Activated naive CD4-positive, alpha-beta T cell treated with anti-CD3 and anti-CD28 coated beads for 36 hours (primary cell): ENCODE measurements at places on chromosomes 12 and 14. TPM values are rescaled to one million over a fixed set of nuclear protein-coding genes. Genes with fewer than 3 reads are reported as not detected.

DNA sequence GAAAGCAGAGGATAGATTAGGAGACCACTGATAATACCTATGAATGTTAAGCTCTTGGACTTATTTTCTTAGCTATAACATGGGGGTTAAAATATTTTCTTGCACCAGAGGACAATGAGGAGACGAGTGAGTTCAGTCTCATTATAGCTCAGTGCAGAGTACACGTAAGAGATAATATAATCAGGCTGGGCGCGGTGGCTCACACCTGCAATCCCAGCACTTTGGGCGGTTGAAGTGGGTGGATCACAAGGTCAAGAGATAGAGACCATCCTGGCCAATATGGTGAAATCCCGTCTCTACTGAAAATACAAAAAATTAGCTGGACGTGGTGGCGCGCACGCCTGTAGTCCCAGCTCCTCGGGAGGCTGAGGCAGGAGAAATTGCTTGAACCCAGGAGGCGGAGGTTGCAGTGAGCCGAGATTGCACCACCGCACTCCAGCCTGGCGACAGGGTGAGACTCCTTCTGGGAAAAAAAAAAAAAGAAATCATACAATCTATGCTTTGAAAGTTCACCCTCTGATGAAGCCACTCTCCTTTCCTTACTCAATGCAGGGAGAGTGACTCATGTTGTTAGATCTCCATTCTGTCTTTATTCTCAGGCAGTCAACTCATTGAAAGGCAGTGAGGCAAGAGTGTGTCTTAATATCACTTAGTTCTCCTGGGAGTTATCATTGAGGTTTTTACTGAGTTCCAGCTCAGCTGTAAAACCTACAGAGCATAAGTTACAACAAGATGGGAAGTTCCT is 134.2 kb downstream of the SYNE2 start:
- H3K4me1 ChIP-seq, result no peaks in the 10 kb centered on the region
- peaks cover 4% of the 10 kb centered on the region for H3K36me3 ChIP-seq
- H3K27me3 ChIP-seq, result no peaks in the 10 kb centered on the region
- H3K4me3 ChIP-seq, result no peak overlapping the region
- no peak for DNase-seq
- no peak overlapping the region for H3K27ac ChIP-seq

- no peaks in the 10 kb centered on the region for H3K27me3 ChIP-seq
- H3K4me1 ChIP-seq, result peaks cover 85% of the 10 kb centered on the region
- H3K27ac ChIP-seq, result peak overlapping the region; percentile 84
- H3K36me3 ChIP-seq, result no peaks in the 10 kb centered on the region
Measured at GRCh38 chr12:6430124-6430989, 14.4 kb upstream of the CD27 start.

DNA sequence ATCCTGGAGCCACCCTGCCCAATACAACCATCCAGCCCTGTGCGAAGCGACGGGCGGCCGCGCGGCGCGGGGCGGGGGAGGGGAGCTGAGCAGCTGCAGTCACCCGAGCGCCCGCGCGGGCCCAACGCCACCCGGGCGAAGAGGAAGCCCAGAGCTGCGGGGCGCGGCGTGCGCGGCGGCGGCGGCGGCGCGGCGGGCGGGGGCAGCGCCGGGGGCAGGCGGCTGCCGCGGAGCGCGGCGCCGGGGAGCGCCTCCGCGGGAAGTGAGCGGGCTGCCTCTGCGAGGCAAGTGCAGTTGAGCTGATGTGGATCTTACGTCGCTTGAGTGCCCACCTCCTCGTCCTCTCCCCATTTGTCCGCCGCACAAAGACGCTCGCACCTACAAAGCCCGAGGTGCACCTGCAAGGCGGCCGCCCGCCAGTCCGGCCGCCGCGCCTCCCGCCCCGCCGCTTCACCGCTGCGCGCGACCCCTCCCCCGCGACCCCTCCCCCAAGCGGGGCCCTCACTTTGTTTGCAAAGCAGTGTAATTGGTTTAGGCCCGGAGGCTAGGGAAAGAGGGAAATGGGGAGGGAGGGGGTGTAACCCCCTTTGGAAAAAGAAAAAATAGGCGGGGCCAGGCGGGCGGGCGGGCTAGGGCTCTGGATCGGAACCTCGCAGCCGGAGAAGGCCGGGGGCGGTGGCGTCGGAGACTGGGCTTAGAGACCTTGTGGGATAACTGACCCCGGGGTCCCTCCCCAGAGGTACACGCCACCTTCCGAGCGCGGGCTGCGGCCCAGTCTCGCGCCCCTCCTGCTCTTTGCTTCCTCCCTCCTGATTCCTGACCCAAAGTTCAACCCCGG is at the start of the genes FOXA1 and TTC6:
TSS of gene FOXA1 (minus strand) at position 279 of the 838 bp plus-strand sequence. CDS start at position 2, 277 bp downstream.
TSS of gene TTC6 (plus strand) at position 659 of the 838 bp plus-strand sequence. CDS start 26,436 bp downstream, outside the sequence.
- H3K27ac ChIP-seq, result peak within 1 kb of the TSS; percentile 47
- H3K4me3 ChIP-seq, result peak within 1 kb of the TSS; percentile 56
- H3K27me3 ChIP-seq, result peaks cover 75% of the 10 kb centered on the region
- peaks cover 39% of the 10 kb centered on the region for H3K4me1 ChIP-seq
- peaks cover 18% of the 10 kb centered on the region for H3K36me3 ChIP-seq

GRCh38 chr12:26046906-26047305 is 77.9 kb downstream of the BHLHE41 start:
- H3K27me3 ChIP-seq, result no peaks in the 10 kb centered on the region
- no peak overlapping the region for H3K27ac ChIP-seq
- H3K4me3 ChIP-seq, result no peak overlapping the region
- no peak for DNase-seq
- H3K4me1 ChIP-seq, result no peaks in the 10 kb centered on the region
- H3K36me3 ChIP-seq, result no peaks in the 10 kb centered on the region

GRCh38 chr12:18703911-18704310 is 33.9 kb downstream of the PLCZ1 start:
- no peaks in the 10 kb centered on the region for H3K27me3 ChIP-seq
- DNase-seq, result no peak

DNA sequence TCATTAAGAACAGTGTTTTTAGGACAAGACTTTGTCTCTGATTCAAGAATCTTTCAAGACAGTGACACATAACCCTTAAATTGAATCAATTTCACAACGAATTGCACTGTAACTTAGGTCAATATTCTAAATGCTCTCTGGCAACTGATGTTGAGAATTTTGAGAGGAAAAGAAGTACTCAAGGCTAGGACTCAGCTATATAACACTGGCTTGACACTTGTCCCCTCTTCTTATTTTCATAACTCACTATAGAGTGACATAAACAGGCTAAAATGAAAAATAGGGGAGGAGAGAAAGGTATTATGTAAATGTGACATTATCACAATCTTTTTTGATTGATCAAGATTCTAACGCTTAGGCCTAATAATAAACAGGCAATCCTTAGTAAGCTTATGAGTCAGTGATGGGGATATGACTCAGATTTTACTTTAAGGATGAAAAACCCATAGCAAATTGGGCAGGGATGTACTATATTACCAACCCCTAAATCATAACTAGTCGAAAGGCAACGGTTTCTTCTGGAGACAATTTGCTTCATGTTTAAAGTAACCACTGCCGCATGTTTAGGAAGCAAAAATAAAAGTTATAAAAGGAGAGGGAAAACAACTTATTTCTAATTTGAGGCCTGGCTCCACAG is 10.9 kb downstream of the BTG1 start:
- H3K4me3 ChIP-seq, result peak overlapping the region; percentile 64
- H3K27me3 ChIP-seq, result no peaks in the 10 kb centered on the region

GRCh38 chr12:25970082-25970481 is 11.6 kb downstream of the RASSF8 start:
- H3K27ac ChIP-seq, result no peak overlapping the region
- H3K4me3 ChIP-seq, result no peak overlapping the region
- no peaks in the 10 kb centered on the region for H3K4me1 ChIP-seq
- no peak for DNase-seq

DNA sequence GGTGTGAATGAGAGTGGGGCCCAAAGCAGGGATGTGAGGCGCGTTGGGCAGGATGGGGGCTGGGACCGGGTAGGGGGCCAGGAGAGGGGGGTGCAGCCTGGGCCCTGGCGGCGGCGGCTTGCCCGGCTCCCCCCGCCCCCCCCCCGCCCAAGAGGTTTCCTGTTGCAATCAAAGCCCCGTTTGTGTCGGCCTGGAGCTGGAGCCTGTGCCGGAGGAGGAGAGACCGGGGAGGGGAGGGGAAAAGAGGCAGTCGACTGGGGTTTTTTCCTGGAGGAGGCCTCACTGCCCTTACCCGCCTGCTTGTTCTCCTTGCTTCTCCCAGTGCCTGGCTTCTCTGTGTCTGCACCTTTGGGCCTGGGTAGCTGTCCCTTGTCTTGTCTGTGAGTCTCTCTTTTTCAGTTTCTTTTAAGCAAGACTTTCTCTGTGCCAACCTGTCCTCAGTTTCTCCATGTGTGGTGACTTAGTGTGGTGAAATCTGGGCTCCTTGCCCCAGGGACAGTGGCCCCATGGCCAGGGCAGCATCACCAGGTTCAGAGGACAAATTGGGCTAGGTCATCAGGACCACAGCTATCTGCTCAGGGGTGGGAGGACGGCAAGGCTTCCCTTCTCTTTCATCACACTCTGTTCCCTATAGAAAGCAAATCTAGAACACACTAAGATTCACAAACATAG is 8.5 kb downstream of the RARG start:
- no peaks in the 10 kb centered on the region for H3K27me3 ChIP-seq
- H3K4me3 ChIP-seq, result peak overlapping the region; percentile 14
- DNase-seq, result peak; percentile 64
- no peaks in the 10 kb centered on the region for H3K36me3 ChIP-seq
- H3K4me1 ChIP-seq, result peaks cover 59% of the 10 kb centered on the region

- H3K27me3 ChIP-seq, result no peaks in the 10 kb centered on the region
- H3K4me3 ChIP-seq, result no peak overlapping the region
- no peak overlapping the region for H3K27ac ChIP-seq
- no peak for DNase-seq
- H3K36me3 ChIP-seq, result no peaks in the 10 kb centered on the region
Measured at GRCh38 chr12:78470354-78471195, 394.0 kb upstream of the SYT1 start.

DNA sequence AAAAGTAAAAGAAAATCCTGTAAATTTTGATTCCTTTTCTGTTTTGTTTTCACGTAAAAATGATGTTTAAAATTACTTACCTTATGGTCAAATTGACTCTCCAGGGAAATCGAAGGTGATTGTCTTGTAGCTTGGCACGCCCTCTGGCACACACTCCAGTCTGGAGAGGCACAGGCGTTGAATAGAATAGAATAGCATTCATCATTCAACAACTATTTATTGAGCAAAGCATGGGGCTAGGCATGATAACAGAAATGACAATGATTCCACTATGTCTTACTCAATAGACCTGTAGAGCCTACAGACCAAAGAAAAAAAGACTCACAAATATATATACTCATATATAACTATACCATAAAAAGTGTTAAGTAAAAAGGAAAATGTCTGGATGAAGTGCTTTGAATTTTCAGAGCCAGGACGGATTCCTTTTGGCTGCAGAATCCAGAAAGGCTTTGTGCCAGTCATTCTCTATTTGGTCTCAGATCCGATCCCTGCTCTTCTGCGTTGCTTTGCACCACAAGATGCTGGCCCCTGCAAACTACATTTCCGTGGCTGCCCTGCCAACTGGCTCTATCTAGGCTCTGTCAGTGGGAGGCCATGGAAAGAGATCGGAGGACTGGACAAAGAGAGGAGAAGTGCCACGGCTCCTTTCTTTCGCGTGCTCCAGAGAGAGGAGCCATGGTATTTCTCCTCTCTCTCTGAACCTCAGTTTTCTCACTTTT is 231.8 kb downstream of the CRADD start:
- no peak overlapping the region for H3K27ac ChIP-seq
- no peaks in the 10 kb centered on the region for H3K4me1 ChIP-seq
- no peaks in the 10 kb centered on the region for H3K27me3 ChIP-seq
- no peak for DNase-seq

Gene LTBP2
- total RNA-seq, result 0.32 TPM

Gene ITGB7
- 32.3 TPM for total RNA-seq

Gene DDN
- total RNA-seq, result 0.20 TPM

Gene OR4K5
- total RNA-seq, result not detected

Gene SMIM41
- total RNA-seq, result not detected

Gene OR4Q2
- not detected for total RNA-seq

Gene PGAM5
- 55.7 TPM for total RNA-seq
